ENCODE measurements at places on chromosomes 4 and X.

DNA sequence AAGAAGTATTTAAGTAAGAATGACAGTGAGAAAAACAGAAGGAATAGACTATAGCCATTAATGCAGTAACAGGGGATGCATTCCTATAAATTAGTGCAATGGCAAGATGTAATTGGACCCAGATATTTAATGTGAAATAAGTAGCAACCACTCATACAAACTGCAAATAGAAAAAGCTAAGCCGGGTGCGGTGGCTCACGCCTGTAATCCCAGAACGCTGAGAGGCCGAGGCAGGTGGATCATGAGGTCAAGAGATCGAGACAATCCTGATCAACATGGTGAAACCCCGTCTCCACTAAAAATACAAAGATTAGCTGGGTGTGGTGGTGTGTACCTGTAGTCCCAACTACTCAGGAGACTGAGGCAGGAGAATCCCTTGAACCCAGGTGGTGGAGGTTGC, 845.8 kb downstream of the PDHA2 start:
- no peak for DNase-seq

- no peak for DNase-seq
Measured at GRCh38 chr4:183903021-183903760, 1.9 kb upstream of the STOX2 start.

GRCh38 chrX:30224536-30224935, 5.9 kb upstream of the MAGEB3 start:
- DNase-seq = no peak

GRCh38 chrX:1249101-1249887, 19.3 kb upstream of the CSF2RA start:
- DNase-seq = peak; percentile 24

Measured in transverse colon (tissue), 4 donors.